Small intestine (tissue), 16 donors: ENCODE measurements at places on chromosomes 3 and 15. TPM values are rescaled to one million over a fixed set of nuclear protein-coding genes. Genes with fewer than 3 reads are reported as not detected.

The SEMA5B gene
- 4.0 TPM for polyA plus RNA-seq

DNA sequence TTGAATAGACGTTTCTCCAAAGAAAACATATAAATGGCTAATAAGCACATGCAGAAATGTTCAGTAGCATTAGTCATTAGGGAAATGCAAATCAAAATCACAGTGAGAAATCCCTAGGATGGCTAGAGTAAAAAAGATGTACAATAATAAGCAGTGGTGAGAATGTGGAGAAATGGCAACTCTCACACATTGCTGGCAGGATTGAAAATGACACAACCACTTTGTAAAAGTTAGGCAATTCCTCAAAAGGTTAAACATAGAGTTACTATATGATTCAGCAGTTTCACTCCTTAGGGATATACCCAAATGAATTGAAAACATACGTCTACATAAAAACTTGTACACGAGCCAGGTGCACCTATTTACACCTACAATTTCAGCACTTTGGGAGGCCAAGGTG, 108.7 kb downstream of the ITPR1 start:
- no peak overlapping the region for H3K4me3 ChIP-seq
- no peak overlapping the region for H3K27ac ChIP-seq
- no peaks in the 10 kb centered on the region for H3K4me1 ChIP-seq
- no peaks in the 10 kb centered on the region for H3K36me3 ChIP-seq
- DNase-seq, result no peak

GRCh38 chr15:71333839-71334238, 218.6 kb downstream of the THSD4 start:
- no peak for DNase-seq
- no peak overlapping the region for H3K4me3 ChIP-seq
- no peaks in the 10 kb centered on the region for H3K27me3 ChIP-seq
- no peaks in the 10 kb centered on the region for H3K36me3 ChIP-seq
- peaks cover 34% of the 10 kb centered on the region for H3K4me1 ChIP-seq

GRCh38 chr15:78047761-78048627, 29.5 kb downstream of the TBC1D2B start:
- H3K27ac ChIP-seq, result peak overlapping the region; percentile 81
- peaks cover 44% of the 10 kb centered on the region for H3K36me3 ChIP-seq
- no peaks in the 10 kb centered on the region for H3K27me3 ChIP-seq
- no peak for DNase-seq
- no peak overlapping the region for H3K4me3 ChIP-seq

The TERC gene
- not detected for polyA plus RNA-seq

DNA sequence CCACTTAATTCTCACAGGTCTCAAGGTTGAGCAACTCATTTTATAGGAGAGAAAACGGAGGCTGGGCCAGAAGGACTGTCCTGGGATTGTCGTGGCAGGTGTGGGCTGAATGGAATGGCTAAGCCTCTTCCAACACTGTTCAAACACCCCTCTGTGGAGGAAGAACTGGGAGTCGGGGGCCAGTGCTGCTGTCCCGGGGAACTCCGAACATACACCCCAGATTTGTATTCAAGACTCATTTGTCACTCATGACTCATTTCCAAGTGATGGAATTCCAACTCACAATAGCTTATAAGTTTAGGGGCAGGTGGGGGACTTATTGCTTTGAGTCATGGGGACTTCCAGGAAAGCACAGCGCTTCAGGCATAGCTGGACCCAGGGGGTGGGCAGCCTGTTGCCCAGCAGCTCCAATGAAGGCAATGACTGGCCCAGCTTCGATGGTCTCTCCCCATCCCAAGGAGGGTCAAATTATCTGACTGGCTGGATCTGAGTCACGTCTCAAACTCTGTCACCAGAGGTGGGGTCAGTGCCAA, 72.5 kb downstream of the TM2D3 start:
- H3K36me3 ChIP-seq, result no peaks in the 10 kb centered on the region
- no peaks in the 10 kb centered on the region for H3K27me3 ChIP-seq
- DNase-seq, result no peak
- no peak overlapping the region for H3K4me3 ChIP-seq

The ANKUB1 gene
- not detected for polyA plus RNA-seq

GRCh38 chr3:44721231-44722102, 8.0 kb upstream of the ZNF501 start:
- H3K4me1 ChIP-seq, result no peaks in the 10 kb centered on the region
- H3K27ac ChIP-seq, result no peak overlapping the region

The CALML4 gene
- 288 TPM for polyA plus RNA-seq

GRCh38 chr15:67968966-67969365, 85.1 kb upstream of the PIAS1 start:
- H3K27ac ChIP-seq, result no peak overlapping the region
- H3K36me3 ChIP-seq, result no peaks in the 10 kb centered on the region
- no peak for DNase-seq
- no peaks in the 10 kb centered on the region for H3K27me3 ChIP-seq
- no peaks in the 10 kb centered on the region for H3K4me1 ChIP-seq

The C3orf85 gene
- 94.4 TPM for polyA plus RNA-seq

GRCh38 chr3:43062564-43063040, 43.3 kb downstream of the POMGNT2 start:
- no peaks in the 10 kb centered on the region for H3K27me3 ChIP-seq
- no peak for DNase-seq
- H3K27ac ChIP-seq, result no peak overlapping the region
- H3K36me3 ChIP-seq, result no peaks in the 10 kb centered on the region
- no peak overlapping the region for H3K4me3 ChIP-seq
- no peaks in the 10 kb centered on the region for H3K4me1 ChIP-seq

GRCh38 chr3:124258057-124258500, 266.2 kb upstream of the ROPN1 start:
- H3K4me1 ChIP-seq, result no peaks in the 10 kb centered on the region
- H3K27ac ChIP-seq, result no peak overlapping the region
- peak; percentile 12 for DNase-seq
- H3K36me3 ChIP-seq, result no peaks in the 10 kb centered on the region
- H3K4me3 ChIP-seq, result no peak overlapping the region

DNA sequence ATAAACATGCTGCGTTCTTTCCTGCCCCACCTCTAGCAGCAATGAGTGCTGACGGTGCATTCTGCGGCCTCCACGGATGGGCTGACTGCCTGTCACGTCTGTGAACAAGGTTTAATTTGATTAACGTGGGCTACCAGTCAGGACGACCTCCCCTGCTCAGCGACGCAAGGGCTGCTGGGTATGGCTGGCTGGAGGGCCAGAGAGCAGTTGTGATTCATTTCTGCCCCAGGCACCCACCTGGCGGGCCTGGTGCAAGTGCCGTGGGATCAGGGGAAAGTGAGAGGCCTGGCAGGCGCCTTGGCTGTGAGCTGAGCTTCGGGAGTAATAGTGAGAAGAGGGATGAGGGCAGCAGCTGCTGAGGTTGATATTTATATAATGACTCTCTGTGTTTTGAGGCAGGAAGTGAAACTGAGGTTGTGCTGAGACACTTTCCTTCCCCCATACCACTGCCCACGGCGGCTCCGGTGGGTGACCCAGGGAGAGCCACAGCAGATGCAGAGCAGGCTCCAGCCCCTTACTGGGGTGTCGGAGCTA, 190.4 kb upstream of the BCL6 start:
- no peak overlapping the region for H3K4me3 ChIP-seq
- no peaks in the 10 kb centered on the region for H3K27me3 ChIP-seq
- no peak overlapping the region for H3K27ac ChIP-seq
- H3K4me1 ChIP-seq, result no peaks in the 10 kb centered on the region

DNA sequence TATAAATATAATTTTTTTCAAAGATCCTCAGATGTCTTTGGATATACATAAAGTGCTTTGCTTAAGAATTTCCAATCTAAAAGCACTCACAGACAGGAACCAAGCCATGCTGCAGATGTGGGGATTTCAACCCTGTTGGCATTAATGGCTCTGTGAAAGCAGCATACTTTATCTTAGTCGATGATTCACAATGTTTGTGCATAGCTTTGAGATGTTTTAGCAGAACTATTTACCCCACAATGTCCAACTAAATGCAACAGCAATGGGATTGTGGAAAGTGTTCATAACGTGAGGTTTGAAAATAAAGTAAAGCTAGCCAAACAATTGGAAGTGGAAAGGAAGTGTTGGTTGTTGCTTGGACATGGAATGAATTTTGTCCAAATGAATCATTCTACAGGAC, 371.4 kb downstream of the SOX2 start:
- no peaks in the 10 kb centered on the region for H3K36me3 ChIP-seq
- no peaks in the 10 kb centered on the region for H3K27me3 ChIP-seq

DNA sequence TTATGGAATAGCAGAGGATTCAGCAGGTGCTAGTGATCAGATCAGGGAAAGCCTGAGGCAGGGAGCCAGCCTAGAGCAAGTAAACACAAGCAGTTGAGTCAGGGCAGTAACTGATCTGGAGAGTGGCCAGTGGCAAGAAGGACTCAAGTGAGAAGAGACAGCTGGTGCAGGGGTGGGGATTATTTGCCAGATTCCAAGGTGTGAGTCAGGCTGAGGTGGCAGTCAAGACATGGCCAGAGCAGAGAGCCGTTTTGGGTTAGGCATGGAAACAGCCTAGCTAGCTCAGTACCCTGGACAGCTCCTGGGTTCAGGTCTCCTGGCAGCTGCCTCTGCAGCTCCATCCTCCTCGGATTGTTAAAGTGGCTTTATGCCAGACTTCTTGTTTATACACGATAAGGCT, 281.9 kb upstream of the ONECUT1 start:
- no peaks in the 10 kb centered on the region for H3K36me3 ChIP-seq
- no peaks in the 10 kb centered on the region for H3K4me1 ChIP-seq
- DNase-seq, result peak; percentile 60
- H3K4me3 ChIP-seq, result no peak overlapping the region

The EDEM1 gene
- 4.6 TPM for polyA plus RNA-seq

DNA sequence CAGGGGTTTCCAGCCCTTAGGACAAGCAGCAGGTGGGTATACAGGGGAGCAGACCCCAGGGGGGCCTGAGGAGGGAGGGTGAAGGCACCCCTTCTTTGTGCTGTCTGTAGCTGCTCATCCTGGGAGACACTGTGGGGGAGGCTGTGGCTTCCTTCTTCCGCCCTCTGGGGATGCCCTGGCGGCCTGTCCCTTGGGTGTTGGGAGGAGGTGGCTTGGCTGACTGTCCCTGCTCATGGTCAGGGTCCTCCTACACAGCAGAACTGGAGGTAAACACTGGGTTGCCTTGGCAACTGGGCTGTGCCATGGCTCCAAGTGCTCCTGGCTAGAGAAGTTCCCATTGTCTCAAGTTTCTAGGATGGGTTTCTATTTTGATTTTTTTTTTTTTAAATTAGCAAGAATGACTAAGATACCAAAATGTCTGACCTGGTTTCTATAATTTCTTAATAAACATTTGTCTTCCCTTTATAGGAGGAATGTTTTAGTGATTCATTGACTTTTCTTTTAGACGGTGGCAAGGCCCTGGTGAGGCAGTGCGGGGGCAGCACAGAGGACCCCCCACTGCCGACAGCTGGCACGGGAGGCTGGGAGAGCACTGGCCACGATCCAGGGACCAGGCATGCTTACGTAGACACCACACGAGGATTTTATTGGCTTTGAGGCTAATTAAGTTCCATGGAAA, 12.4 kb downstream of the KLF13 start:
- H3K27ac ChIP-seq, result peak overlapping the region; percentile 80
- no peak for DNase-seq
- H3K4me1 ChIP-seq, result peaks cover 38% of the 10 kb centered on the region
- H3K4me3 ChIP-seq, result no peak overlapping the region
- no peaks in the 10 kb centered on the region for H3K27me3 ChIP-seq

The GOLGA6A gene
- polyA plus RNA-seq, result not detected

The SLC15A2 gene
- polyA plus RNA-seq, result 2.6 TPM

The A4GNT gene
- not detected for polyA plus RNA-seq

GRCh38 chr3:153285194-153285641, 123.2 kb downstream of the RAP2B start:
- no peaks in the 10 kb centered on the region for H3K4me1 ChIP-seq
- DNase-seq, result no peak
- H3K4me3 ChIP-seq, result no peak overlapping the region
- H3K27me3 ChIP-seq, result no peaks in the 10 kb centered on the region
- H3K36me3 ChIP-seq, result no peaks in the 10 kb centered on the region

- no peak overlapping the region for H3K4me3 ChIP-seq
- no peaks in the 10 kb centered on the region for H3K4me1 ChIP-seq
Measured at GRCh38 chr3:26202169-26202568, 412.3 kb downstream of the OXSM start.

DNA sequence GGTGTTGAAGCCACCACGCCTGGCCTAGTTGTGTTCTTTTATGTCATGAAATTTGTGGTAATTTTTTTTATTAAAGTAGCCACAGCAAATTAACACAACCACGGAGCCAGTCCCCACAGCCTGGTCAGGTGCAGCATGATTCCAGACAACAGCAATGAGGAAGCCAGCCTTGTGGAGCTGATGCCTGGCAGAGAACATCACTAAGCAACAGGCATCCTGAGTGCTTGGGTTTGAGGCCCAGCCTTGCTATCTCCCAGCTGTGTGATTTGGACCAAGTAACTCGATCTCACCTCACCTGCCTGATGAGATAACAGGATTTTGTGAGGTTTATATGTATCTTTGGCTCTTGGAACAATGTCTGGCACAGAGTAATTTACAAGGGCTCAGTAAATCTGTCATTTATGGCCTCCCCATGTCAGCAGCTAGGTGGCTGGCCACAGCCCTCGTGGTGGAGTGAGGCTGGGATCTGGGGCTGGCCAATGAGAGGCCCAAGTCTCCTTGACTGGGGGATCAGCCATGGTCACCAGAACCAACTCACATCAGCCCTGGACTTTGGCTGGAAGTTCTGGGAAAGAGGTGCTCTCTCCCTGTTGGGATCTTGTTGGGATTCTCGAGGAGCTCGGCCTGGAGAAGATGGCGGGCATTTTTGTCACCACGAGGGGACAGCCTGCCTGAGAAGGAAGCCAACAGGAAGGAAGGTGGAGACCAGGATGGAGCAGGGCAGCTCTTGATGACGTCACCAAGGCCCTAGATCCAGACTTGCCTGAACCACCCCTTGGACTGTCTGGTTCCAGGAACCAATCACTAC, 22.8 kb upstream of the FLNB start:
- no peak overlapping the region for H3K4me3 ChIP-seq
- H3K27ac ChIP-seq, result peak overlapping the region; percentile 27

- H3K36me3 ChIP-seq, result no peaks in the 10 kb centered on the region
- no peak for DNase-seq
- no peak overlapping the region for H3K4me3 ChIP-seq
- H3K27me3 ChIP-seq, result no peaks in the 10 kb centered on the region
Measured at GRCh38 chr15:38672814-38673670, 108.4 kb upstream of the RASGRP1 start.

The RPSA gene
- polyA plus RNA-seq, result 893 TPM
